ENCODE measurements at places on chromosomes 7 and 10. TPM values are rescaled to one million over a fixed set of nuclear protein-coding genes. Genes with fewer than 3 reads are reported as not detected.

- no peaks in the 10 kb centered on the region for H3K27me3 ChIP-seq
- no peaks in the 10 kb centered on the region for H3K36me3 ChIP-seq
- H3K4me3 ChIP-seq, result peak overlapping the region; percentile 77
- no peak for DNase-seq
- peak overlapping the region; percentile 73 for H3K27ac ChIP-seq
Measured at GRCh38 chr7:97118306-97118917, 914 bp downstream of the SDHAF3 start.

DNA sequence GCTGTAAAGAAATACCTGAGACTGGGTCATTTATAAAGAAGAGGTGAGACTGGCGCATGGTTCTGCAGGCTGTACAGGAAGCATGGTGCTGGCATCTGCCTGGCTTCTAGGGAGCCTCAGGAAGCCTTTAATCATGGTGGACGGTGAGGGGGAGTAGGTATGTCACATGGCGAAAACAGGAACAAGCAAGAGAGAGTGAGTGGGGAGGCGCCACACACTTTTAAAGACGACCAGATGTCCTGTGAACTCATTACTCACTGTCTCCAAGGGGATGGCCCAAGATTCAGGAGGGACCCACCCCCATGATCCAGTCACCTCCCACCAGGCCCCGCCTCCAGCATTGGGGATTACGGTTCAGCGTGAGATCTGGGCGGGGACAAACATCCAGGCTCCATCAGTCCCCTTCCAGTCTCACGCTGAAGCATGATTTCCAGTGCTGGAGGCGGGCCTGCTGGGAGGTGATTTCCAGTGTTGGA lies 3.2 kb downstream of the ZNF316 start:
- no peaks in the 10 kb centered on the region for H3K27me3 ChIP-seq
- DNase-seq, result no peak
- peaks cover 42% of the 10 kb centered on the region for H3K36me3 ChIP-seq
- H3K4me1 ChIP-seq, result peaks cover 35% of the 10 kb centered on the region

DNA sequence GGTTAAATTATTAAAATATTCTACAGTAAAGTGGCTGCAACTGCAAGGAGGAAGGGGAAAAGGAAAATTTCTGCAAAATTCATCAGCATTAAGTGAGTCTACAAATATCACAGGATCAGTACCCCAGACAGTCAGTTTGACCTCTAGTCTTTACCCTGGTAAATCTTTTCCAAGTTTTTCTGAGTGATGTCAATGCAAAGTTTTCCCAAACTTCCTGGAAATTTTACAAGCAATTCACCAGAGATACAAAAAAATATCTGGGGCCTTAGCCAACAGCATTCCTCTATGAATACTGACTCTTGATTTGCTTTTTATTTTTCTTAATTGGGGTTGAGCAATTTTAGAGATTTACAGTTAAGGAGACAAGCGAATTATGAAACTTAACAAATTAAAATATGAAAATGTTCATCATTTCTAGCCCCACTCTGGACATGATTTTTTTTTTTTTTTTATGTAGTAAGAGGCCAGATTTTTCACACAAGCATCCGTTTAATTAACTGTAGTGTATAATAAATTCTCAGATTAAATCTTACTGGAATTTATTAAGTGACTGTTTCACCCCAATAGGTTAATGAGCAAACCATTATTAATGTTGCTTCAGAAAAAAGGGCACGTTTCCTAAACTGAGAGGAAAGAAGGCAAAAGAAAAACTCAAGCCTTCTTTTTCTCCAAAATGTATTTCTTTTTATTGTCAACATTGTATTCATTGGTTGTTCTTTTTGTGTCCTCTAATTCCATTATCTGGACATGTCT lies 539.5 kb upstream of the FZD8 start:
- H3K4me3 ChIP-seq, result no peak overlapping the region
- H3K36me3 ChIP-seq, result no peaks in the 10 kb centered on the region
- no peak for DNase-seq
- H3K27me3 ChIP-seq, result no peaks in the 10 kb centered on the region

- no peak for DNase-seq
- H3K36me3 ChIP-seq, result no peaks in the 10 kb centered on the region
- H3K4me3 ChIP-seq, result no peak overlapping the region
- no peak overlapping the region for H3K27ac ChIP-seq
- H3K27me3 ChIP-seq, result no peaks in the 10 kb centered on the region
Measured at GRCh38 chr10:71981015-71981875, 17.1 kb downstream of the CHST3 start.

GRCh38 chr7:142897691-142898090 lies 12.1 kb upstream of the TRPV6 start:
- no peak overlapping the region for H3K4me3 ChIP-seq
- no peaks in the 10 kb centered on the region for H3K4me1 ChIP-seq
- no peaks in the 10 kb centered on the region for H3K27me3 ChIP-seq
- no peak overlapping the region for H3K27ac ChIP-seq

The ANXA8 gene
- total RNA-seq, result not detected

DNA sequence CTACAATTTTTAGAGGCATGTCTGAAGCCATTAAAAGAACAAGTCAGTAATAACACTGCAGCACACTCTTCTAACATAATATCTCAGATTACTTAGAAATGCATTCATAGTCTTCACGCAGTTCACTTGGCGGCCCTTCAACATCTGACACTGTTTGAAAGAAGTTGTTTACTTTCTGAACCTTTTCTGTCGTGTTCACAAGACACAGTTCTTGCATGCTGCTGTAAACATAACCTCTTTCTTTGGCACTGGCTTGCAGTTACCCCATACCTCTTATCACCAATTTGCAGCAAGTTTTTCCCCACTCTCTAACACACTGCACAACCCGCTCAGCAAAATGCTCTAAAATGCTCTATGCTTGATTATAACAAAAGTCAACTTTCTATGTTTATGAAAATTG lies 12.0 kb downstream of the PIP4K2A start:
- peaks cover 3% of the 10 kb centered on the region for H3K36me3 ChIP-seq
- DNase-seq, result no peak
- H3K27me3 ChIP-seq, result no peaks in the 10 kb centered on the region
- H3K4me1 ChIP-seq, result peaks cover 70% of the 10 kb centered on the region

DNA sequence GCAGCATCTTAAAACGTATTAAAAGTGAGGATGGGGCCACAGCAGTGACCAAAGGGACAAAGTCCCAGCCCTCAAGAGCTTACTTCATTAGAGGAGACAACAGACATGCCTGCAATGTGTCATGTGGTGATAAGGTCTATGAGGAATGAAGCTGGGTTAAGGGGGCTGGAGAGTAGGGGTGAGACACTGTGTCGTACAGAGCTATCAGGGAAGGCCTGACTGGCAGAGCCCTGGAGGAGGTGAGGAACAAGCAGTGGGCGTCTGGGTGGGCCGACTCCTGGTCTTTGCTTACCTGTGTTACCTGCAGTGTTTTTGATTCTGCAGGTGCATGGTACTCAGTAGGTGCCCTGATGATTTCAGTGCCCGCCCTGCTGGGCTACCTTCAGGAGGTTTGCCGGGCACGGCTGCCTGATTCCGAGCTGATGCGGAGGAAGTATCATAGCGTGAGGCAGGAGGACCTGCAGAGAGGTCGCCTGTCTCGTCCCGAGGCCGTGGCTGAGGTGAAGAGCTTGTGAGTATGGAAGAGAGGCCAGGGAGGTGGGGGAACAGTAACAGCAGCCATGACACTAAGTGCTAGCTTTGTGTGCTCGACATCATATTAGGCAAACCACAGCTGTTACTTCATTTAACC lies 7.6 kb downstream of the ZFYVE27 start:
- DNase-seq, result no peak
- peaks cover 3% of the 10 kb centered on the region for H3K4me1 ChIP-seq
- H3K27me3 ChIP-seq, result no peaks in the 10 kb centered on the region
- peaks cover 68% of the 10 kb centered on the region for H3K36me3 ChIP-seq
- H3K4me3 ChIP-seq, result no peak overlapping the region
- H3K27ac ChIP-seq, result no peak overlapping the region

DNA sequence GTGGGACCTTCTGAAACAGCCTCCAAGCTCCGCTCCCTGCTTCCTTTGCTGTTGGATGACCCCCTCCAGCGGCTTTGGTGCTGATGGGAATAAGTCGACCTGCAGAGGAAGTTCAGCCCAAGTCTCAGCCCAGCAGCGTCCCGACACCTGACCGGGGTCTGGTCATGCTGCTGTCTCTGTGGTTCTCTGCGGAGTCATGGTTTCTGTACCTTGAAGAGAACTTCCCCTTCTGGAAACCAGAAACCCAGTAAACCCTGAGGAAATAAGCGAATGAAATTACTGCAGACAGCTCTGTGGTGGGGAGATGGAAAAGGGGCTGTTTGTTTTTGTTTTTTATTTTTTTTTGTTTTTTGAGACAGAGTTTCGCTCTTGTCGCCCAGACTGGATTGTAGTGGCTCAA lies 18.3 kb upstream of the ZNF12 start:
- peaks cover 11% of the 10 kb centered on the region for H3K4me1 ChIP-seq
- H3K27ac ChIP-seq, result no peak overlapping the region
- no peak overlapping the region for H3K4me3 ChIP-seq
- H3K36me3 ChIP-seq, result no peaks in the 10 kb centered on the region

The CPA2 gene
- not detected for total RNA-seq

DNA sequence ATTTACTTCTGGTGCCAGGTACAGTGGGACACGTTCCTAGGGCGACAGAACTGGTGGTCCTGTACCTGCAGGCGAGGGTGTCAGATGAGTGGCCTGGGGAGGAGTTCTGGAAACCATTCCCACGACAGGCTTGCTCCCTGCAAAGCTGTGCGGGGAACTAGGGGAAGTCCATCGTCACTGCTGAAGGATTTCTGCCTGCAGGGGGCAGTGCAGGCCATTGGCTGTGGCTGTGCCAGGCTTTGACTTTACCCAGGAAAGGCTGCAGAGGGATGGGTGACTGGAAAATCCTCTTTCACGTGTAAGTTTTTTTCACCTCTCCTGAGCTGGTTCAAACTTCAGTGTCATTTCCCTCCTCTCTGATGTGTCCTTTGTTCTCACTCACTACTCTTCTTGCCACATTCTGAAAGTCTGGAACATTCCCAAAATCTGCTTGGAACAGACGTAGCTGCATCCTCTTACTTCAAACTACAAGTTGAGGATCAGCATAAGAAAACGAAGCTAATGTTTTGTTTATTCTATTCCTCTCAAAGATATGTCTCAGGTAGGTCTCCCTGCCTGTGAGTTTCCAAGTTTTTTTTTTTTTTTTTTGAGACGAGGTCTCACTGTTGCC lies 126.5 kb downstream of the SH2D4B start:
- no peak overlapping the region for H3K27ac ChIP-seq
- peak; percentile 59 for DNase-seq
- H3K4me1 ChIP-seq, result peaks cover 10% of the 10 kb centered on the region
- peaks cover 6% of the 10 kb centered on the region for H3K27me3 ChIP-seq
- H3K4me3 ChIP-seq, result no peak overlapping the region

DNA sequence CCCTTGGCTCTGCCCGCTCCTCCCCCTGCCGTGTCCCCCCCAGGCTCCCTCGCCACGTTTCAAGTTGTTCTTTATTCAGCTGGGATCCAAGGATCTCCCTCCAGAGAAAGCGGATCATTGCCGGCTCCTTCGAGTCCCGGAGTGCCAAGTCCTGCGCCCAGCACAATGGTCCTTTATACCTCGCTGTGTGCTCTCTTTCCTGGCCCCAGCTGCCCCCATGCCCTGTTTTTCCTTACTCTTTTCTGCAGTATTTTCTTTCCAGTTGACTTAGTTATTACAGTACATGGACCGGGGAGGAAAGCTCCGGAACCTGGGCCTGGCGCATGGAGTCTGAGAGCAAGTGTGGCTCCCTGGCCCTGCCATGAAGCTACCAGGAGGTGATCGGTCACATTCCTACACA lies 88.1 kb upstream of the KMT2C start:
- no peak overlapping the region for H3K27ac ChIP-seq
- no peaks in the 10 kb centered on the region for H3K36me3 ChIP-seq
- DNase-seq, result no peak
- no peaks in the 10 kb centered on the region for H3K4me1 ChIP-seq

DNA sequence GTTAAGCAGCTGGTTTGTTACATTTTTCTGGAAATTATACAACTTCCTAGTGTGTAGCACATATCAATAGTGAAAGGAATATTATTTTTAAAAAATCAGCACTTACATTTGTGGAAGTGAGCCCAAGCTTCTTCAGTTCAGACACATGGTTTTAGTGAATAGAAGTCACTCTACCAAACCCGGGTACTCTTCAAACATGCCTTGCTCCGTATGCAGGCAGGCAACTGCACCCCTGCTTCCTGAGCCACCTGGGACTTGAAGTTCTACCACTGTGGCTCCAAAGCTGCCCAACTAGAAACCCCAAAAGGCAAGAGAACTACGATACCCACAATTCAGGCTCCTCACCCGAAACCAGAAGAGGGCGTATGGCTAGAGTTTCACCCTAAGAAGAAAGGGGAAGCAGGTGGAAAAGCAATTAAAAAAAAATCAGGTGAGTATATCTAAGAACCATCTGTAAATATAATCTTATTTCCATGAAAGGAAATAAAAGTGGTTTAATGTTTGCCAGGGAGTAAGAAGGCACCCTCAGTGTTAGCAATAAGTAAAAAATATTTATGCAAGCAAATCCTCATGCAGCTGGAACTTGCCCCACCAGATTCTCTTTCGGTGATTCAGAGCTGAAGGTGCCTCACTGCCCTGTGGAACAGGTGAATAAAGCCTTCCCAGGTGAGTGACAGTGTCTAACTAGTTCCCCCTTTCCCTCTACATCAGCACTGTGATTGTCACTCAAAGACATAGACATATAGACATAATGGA lies at the start of gene MACC1:
TSS of gene MACC1 (minus strand) at position 192 of the 756 bp plus-strand sequence. CDS start 55,522 bp downstream, outside the sequence.
- DNase-seq, result peak; percentile 59
- H3K4me1 ChIP-seq, result peaks cover 20% of the 10 kb centered on the region
- H3K36me3 ChIP-seq, result no peaks in the 10 kb centered on the region
- no peaks in the 10 kb centered on the region for H3K27me3 ChIP-seq
- H3K27ac ChIP-seq, result peak within 1 kb of the TSS; percentile 30

- H3K36me3 ChIP-seq, result no peaks in the 10 kb centered on the region
- no peak overlapping the region for H3K27ac ChIP-seq
- DNase-seq, result no peak
Measured at GRCh38 chr7:126720232-126720631, 532.5 kb downstream of the GRM8 start.

- H3K36me3 ChIP-seq, result no peaks in the 10 kb centered on the region
- H3K4me3 ChIP-seq, result no peak overlapping the region
- H3K4me1 ChIP-seq, result no peaks in the 10 kb centered on the region
- no peaks in the 10 kb centered on the region for H3K27me3 ChIP-seq
- no peak for DNase-seq
Measured at GRCh38 chr10:33229949-33230267, 104.6 kb downstream of the NRP1 start.

- H3K4me3 ChIP-seq, result peak overlapping the region; percentile 12
- peaks cover 7% of the 10 kb centered on the region for H3K4me1 ChIP-seq
- no peaks in the 10 kb centered on the region for H3K27me3 ChIP-seq
- H3K27ac ChIP-seq, result peak overlapping the region; percentile 51
Measured at GRCh38 chr7:29090836-29091601, 55.3 kb downstream of the CPVL start.

Data from natural killer cell (primary cell).